ENCODE measurements at places on chromosomes 1 and 21. TPM values are rescaled to one million over a fixed set of nuclear protein-coding genes. Genes with fewer than 3 reads are reported as not detected.

SPRR5 gene
- polyA plus RNA-seq, result not detected

LCE1B gene
- not detected for polyA plus RNA-seq

EFNA4 gene
- polyA plus RNA-seq, result 6.5 TPM

SGIP1 gene
- polyA plus RNA-seq, result 1.6 TPM

KRTAP19-1 gene
- not detected for polyA plus RNA-seq

FCGR1A gene
- polyA plus RNA-seq, result 1.9 TPM

KRTAP19-2 gene
- polyA plus RNA-seq, result not detected

TSPAN2 gene
- polyA plus RNA-seq, result 20.1 TPM

NPHS2 gene
- not detected for polyA plus RNA-seq

PTPRC gene
- polyA plus RNA-seq, result 5.0 TPM

MPZ gene
- polyA plus RNA-seq, result 12.5 TPM

TSEN15 gene
- 35.3 TPM for polyA plus RNA-seq

Measured in forelimb muscle (tissue), 1 donor.